Activated naive CD8-positive, alpha-beta T cell treated with anti-CD3 and anti-CD28 coated beads, Interleukin-2, amount 10 ng/mL, durations not matched to agents 7 days and 5 days (primary cell): ENCODE measurements at places on chromosomes 12 and 14. TPM values are rescaled to one million over a fixed set of nuclear protein-coding genes. Genes with fewer than 3 reads are reported as not detected.

Gene GALNT16
- total RNA-seq, result not detected

Gene FGD4
- total RNA-seq, result 1.4 TPM

Gene CNTN1
- total RNA-seq, result not detected

Gene SPRING1
- 26.5 TPM for total RNA-seq

Gene EFS
- total RNA-seq, result not detected

Gene INHBC
- not detected for total RNA-seq

Gene OTOGL
- not detected for total RNA-seq
